ENCODE measurements at places on chromosomes 5 and 9.

DNA sequence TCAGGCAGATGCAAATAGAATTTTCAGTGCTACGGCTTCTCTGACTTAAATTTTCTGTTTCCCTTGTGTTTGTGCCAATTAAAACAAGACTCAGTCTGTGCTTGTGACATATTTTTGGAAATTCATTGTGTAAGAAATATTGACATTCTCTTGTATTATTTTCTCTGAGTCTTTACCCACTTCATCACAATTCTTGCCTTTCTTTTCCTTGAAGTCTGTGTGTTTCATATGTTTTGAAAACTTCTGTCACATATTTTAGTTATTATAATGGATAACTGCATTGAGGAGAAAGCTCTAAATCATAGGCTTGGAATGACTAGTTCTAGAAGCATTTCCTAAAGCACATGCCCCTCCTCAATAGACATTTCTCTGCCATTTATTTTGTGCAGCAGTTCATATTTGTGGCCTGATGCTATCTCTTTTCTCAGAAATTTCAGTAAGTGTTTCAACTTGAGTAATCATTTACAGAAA is 206.6 kb downstream of the PALM2AKAP2 start:
- H3K27ac ChIP-seq: peak overlapping the region; percentile 48
- H3K4me3 ChIP-seq: no peak overlapping the region
- DNase-seq: no peak
- no peaks in the 10 kb centered on the region for H3K27me3 ChIP-seq
- H3K4me1 ChIP-seq: peaks cover 10% of the 10 kb centered on the region
- no peaks in the 10 kb centered on the region for H3K36me3 ChIP-seq

- DNase-seq: no peak
- no peaks in the 10 kb centered on the region for H3K27me3 ChIP-seq
- H3K4me3 ChIP-seq: no peak overlapping the region
- no peak overlapping the region for H3K27ac ChIP-seq
- H3K36me3 ChIP-seq: peaks cover 4% of the 10 kb centered on the region
These were observed 110.9 kb upstream of the PRLR start for GRCh38 chr5:35341189-35341588.

GRCh38 chr5:97735209-97735608 is 552.2 kb upstream of the RIOK2 start:
- no peaks in the 10 kb centered on the region for H3K4me1 ChIP-seq
- no peaks in the 10 kb centered on the region for H3K27me3 ChIP-seq
- no peak overlapping the region for H3K4me3 ChIP-seq
- no peaks in the 10 kb centered on the region for H3K36me3 ChIP-seq
- no peak overlapping the region for H3K27ac ChIP-seq

DNA sequence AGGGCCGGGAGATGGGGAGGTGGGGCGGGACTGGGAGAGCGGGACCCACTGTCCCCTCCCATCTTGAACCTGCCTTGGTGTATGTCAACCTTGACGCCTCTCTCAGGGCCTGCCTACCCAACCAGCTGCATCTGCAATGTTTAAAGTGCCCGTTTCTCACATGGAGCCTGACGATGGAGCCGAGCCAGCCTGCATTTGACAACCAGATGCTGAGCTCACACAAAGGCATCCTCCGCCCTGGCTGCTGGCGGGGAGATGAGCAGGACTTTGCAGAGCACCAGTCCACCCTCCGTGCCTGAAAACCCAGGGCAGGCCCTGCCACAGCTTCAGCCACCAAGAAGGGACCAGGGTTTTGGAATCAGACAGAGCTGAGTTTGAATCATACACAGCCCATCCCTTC is 141.1 kb upstream of the SMIM23 start:
- H3K4me3 ChIP-seq: no peak overlapping the region
- peaks cover 33% of the 10 kb centered on the region for H3K27me3 ChIP-seq
- H3K36me3 ChIP-seq: no peaks in the 10 kb centered on the region
- H3K4me1 ChIP-seq: peaks cover 52% of the 10 kb centered on the region
- H3K27ac ChIP-seq: no peak overlapping the region
- no peak for DNase-seq

DNA sequence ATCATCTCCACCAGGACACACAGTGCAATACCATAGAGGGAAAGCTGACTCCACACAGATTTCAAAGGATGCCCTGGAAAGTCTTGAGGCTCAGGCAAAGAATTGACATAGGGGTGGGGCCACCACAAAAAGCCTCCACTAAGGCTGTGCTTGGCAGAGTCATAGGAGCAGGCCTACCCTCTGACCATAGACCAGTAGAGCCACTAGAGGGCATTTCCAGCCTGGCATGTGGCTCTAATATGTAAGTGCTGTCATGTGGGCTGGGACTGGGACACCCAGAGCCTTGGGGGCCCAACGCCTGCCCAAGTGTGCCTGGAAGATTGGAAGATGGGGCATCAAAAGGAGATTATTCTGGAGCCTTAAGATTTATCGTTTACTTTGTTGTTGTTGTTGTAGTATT is 726.0 kb downstream of the DNAH5 start:
- no peak overlapping the region for H3K4me3 ChIP-seq
- H3K27ac ChIP-seq: no peak overlapping the region
- H3K4me1 ChIP-seq: no peaks in the 10 kb centered on the region
- no peaks in the 10 kb centered on the region for H3K27me3 ChIP-seq
- H3K36me3 ChIP-seq: no peaks in the 10 kb centered on the region
- DNase-seq: no peak

- no peaks in the 10 kb centered on the region for H3K36me3 ChIP-seq
- H3K27me3 ChIP-seq: no peaks in the 10 kb centered on the region
- H3K4me1 ChIP-seq: no peaks in the 10 kb centered on the region
- no peak for DNase-seq
- no peak overlapping the region for H3K4me3 ChIP-seq
- H3K27ac ChIP-seq: no peak overlapping the region
These were observed 352.4 kb downstream of the GLIS3 start for GRCh38 chr9:3947588-3947845.

- no peaks in the 10 kb centered on the region for H3K27me3 ChIP-seq
- peak overlapping the region; percentile 16 for H3K27ac ChIP-seq
- H3K4me1 ChIP-seq: no peaks in the 10 kb centered on the region
- H3K36me3 ChIP-seq: no peaks in the 10 kb centered on the region
These were observed 28.8 kb downstream of the PDE8B start for GRCh38 chr5:77239126-77239741.

- no peak overlapping the region for H3K4me3 ChIP-seq
- no peak overlapping the region for H3K27ac ChIP-seq
- DNase-seq: no peak
These were observed 396.9 kb downstream of the KDM4C start for GRCh38 chr9:7154650-7155049.

Data from type B pancreatic cell (in vitro differentiated cells).